ENCODE measurements at places on chromosomes 5 and 9.

DNA sequence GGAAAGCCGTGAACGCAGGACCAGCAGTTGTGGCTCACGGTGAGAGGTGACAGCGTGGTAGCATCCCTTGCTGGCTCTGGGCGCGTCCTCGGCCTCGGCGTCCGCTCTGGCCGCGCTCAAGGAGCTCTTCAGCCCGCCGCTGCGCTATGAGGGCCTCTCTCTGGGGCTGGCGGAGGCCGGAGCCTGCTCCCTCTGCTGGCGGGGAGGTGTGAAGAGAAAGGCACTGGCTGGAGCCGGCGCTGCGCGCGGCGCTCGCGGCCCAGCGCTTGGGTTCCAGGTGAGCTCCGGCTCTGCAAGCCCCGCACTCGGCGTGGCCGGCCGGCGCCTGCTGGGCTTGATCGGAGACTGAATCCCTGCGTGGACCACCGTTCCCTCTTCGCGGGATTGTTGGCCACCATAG lies 705.6 kb downstream of the SEMA5A start:
- DNase-seq: no peak

GRCh38 chr5:95615164-95615467 lies 4.8 kb upstream of the GPR150 start:
- DNase-seq: no peak

DNA sequence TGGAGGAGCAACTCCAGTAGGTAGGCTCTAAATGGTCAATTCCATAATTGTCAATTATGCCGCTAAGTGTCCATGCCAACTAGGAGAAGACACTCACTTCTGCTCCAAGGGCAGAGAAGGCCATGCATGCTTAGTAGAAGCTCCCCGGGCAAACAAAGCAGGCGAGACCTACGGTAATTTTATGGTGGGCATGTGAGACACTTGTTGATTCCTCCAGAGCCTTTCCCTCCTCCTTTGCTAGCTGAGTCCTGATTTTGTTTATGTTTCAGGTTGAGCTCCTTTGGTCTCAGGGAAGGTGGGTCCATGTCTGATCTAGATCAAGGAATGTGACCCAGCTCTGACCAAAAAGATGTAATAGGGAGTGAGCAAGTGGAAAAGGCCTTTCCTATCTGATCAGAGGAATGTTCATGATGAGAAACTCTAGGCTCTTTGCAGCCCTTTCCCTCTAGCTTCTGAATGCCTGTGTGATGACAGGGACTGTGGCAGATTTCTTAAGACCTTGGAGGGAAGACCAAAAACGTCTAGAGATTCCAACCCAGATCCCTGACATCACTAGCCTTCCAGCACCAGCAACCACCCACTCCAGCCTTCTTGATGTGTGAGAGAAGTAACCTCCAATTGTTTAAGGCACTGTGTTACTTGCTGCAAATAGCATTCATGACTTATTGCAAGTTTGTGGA lies 7.7 kb upstream of the CPEB4 start:
- no peak for DNase-seq

- DNase-seq: no peak
Observed at GRCh38 chr9:116555119-116555518, 132.0 kb upstream of the TRIM32 start.

DNA sequence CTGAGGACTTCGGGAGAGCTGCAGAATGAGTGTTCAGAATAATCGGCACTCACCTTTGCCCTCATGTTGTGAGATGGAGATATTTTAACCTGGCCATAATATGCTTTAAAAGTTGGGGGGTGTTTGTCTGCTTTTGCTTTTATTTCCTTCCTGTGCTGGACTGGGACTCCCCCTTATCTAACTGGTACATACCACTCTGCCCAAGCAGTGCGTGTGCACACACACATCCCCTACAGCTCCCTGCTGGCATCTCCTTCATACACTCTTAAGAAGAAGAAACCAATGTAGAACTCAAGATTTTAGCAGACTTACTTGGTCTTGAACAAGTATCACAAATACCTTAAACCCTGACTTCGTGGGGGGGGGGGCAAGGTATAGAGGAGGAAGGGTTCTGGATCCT lies 146.2 kb upstream of the DMRT1 start:
- no peak for DNase-seq

DNA sequence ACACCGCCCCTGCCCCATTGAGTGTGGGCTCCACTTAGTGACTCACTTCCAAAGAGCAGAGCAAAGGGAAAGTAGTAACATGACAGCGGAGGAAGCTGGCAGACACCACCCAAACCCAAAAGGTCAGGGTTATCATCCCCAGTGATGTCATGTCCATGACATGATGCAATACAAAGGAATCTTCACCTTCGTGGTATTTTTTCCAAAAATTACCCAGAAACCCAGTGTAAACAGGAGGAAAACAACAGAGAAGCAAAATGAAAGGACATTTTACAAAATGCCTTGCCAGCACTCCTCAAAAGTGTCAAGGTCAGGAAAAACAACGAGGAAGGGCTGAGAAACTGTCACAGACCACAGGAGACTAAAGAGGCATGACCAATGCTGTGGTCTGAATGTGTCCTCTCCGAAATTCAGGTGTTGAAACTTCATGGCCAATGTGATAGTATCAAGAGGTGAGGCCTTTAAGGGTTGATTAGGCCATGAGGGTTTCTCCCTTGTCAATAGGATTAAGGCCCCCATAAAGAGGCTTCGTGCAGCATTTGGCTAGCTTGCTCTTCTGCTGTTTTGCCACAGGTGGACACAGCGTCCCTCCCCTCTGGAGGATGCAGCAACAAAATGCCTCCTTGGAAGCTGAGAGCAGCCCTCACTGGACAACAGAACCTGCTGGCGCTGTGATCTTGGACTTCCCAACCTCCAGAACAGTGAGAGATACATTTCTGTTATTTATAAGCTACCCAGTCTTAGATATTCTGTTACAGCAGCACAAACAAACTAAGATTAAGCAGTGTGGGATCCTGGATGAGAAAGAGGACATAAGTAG lies 30.5 kb upstream of the MED10 start:
- no peak for DNase-seq

DNA sequence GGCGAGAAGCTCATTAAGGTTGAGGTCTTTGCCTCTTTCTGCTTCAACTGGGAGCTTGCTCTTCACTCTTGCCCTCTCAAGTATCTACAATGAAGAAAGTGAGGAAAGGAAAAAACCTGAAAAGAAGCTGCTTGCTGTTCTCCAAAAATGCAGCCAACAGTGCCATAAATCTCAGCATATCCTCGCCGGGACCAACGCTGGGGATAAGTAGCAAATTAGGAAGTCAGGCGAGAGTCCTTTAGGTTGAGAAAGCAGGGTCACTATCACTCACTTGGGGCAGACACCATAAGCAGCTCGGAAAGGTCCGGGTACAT lies 399 bp downstream of the NUP155 start:
- DNase-seq: no peak

DNA sequence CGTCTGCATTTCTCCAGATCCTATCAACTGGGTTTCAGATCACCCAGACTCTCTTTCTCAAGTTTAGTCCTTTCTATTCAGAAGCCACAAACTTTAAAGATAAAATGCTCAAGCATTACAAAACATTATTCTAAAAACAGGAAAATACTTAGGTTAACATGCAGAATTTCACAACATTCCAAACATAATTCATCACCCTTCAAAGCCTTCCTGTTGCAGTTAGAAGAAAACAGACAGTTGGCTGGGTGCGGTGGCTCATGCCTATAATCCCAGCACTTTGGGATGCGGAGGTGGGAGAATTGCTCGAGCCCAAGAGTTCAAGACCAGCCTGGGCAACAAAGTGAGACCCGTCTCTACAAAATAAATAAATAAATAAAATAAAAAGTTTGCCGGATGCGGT lies 7.7 kb upstream of the OCLN start:
- DNase-seq: no peak

DNA sequence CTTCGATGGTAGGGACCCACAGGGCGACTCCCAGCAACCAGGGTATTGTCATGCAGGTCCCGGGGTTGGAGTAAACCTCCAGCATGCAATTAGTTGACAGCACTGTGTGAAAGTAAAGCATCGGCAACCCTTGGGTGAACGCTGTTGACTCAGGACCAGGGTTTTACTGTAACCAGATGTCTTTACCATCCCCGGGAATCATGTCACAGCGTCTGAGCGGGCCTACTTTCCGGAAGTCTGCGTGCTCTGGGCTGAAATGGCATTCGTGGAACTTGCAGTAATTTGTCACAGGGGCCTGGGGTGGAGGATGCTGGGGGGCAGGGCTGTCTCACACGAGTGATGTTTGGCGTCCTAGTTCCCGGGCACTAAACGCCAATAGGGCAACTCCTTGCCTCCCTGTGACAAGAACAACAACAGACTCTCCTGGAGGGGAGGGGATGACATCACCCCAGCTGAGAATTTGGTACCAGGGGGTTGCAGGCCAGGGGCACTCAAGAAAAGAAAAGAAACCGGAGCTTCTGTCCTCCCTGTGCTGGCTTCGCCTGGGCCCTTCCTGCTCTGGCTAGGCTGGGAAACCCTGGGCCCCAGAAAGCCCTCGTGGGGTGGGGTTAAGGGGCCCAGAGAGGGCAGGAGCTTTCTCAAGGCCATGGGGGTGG lies 10.1 kb upstream of the UBAC1 start:
- DNase-seq: no peak

DNA sequence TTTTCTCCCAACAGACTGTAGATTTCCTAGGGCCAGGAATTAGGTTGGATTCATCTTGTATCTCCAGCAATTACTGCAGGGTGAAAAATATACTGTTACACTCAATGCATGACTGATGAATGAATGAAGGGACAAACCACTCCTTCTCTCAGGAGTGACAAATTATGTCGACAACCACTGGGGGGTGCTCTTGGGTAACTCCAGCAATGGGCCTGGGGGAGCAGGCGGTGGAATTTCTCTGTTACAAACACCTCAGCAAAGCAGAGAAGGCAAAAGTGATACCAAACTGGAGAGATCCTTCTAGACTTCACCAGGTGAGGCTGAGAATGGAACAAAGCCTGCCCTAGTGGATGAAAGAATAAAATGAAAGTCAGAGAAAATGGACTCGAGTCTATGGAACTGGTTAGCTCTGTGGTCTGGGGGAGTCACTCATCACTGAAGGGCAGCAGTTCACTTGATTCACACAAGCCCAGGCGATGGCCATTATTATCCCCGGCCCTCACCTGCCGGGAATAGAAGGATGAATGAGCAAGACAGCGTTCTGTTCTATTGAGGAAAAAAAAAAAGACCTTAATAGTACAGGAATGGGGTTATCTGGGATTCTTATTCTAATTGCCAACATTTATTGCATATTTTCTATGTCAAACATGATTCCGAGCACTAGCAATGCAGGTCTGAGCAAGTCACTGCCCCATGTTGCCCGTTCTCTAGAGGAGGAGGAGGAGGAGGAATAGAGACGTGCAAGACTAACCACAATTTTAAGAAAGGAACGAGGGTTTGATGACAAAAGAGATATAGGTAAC lies 341.1 kb downstream of the ASTN2 start:
- no peak for DNase-seq

DNA sequence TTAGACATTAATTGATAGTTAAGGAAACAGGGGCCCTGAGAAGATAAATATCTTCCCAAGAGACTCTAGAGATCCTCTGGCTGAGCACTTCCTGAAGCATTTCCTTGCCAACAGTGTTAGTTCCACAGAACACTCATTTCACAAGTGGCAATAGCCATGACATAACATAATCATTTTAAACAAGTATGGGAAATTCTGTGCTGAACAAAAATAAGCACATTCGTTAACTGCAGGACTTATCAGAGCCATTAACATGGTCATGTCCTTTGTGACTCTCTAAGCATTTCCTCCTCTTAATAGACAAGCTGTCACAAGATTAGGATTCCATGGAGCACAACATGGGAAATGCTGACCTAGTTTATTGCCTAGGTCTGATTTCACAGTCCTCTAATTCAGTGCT lies 184.9 kb downstream of the SNX18 start:
- DNase-seq: no peak

DNA sequence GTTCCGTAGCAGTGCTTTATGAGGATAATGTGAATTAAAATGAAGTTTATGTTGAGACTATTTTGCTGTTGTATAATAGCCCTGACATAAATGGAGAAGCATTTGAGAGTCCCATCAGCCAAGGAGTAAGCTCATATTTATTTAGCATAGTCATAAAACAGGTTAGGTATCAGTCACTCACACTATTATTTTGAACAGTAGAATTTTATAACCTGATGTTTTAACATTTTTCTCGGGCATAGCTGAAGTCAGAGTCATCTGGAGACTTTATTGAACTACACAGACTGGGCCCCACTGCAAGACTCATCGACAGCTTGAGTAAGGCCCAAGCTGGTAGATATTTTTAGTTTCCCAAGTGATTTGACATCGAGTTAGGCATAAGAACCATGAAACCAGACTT lies 620.3 kb upstream of the WWC1 start:
- no peak for DNase-seq

GRCh38 chr9:130868230-130868629 lies 28.4 kb downstream of the QRFP start:
- DNase-seq: no peak

DNA sequence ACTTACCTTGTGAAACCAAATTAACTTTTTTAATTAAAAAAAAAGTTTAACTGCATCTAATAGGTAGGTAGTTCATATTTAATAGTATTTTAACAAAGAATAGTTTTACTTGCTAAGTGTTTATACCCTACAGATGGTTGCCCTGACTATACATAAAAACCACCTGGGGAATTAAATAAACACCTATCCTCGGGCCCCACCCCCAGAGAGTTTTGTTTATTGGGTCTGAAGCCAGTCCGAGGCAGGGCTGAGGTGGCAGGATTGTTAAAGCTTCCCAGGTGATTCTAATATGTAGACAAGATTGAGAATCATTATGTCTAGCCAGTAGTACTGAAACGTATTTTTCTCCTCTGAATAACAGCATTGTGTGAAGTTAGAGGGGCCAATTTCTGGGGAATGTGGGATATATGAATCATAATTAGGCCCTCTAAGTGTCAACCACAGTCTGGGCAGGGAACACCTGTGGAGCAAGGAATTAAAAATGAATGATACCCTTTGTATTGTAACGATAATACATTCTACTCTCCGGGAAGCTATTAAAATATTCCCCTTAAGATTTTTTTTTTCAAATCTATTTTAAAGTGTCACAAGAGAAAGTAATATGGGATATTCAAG lies 5.6 kb upstream of the PAM start:
- DNase-seq: no peak

DNA sequence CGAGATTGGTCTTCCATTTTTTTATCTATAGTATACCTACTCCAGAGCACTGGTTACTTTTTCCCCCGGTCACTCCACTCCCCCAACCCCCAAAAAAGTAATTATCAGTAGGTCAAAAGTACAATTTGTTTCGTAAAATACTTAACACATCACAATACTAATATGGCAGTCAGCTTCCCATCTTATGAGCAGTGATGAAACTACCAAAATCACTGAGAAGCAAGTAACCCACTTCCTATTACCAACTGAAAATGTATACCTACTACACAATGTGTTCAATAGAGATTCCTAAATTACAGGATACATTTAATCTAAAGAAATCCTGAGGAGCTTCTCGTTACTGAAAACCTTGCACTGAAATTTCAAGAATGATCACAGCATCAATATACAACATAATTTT lies 1.9 kb downstream of the CERT1 start:
- no peak for DNase-seq

GRCh38 chr5:159451197-159452052 lies 121.1 kb upstream of the IL12B start:
- no peak for DNase-seq

DNA sequence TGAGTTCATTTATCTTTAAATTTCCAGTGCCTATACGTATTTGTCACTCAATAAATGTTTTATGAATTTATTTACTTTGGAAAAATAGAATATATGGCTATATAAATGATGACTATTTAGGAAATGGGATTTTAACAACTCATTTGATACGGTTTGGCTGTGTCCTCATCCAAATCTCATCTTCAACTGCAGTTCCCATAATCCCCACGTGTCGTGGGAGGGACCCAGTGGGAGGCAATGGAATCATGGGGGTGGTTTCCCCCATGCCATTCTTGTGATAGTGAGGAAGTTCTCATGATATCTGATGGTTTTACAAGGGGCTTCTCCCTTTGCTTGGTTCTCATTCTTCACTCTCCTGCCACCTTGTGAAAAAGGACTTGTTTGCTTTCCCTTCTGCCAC lies 187.6 kb upstream of the EFNA5 start:
- DNase-seq: no peak

Measured in activated effector memory CD4-positive, alpha-beta T cell treated with anti-CD3 and anti-CD28 coated beads, Interleukin-2, amount 50 U/mL, for 16 hours (primary cell).